ENCODE measurements at places on chromosomes 12 and 14.

- no peak for DNase-seq
These were observed 69.8 kb upstream of the ESRRB start for GRCh38 chr14:76306131-76306530.

GRCh38 chr14:84493779-84494178, 1036.2 kb upstream of the FLRT2 start:
- no peak for DNase-seq

DNA sequence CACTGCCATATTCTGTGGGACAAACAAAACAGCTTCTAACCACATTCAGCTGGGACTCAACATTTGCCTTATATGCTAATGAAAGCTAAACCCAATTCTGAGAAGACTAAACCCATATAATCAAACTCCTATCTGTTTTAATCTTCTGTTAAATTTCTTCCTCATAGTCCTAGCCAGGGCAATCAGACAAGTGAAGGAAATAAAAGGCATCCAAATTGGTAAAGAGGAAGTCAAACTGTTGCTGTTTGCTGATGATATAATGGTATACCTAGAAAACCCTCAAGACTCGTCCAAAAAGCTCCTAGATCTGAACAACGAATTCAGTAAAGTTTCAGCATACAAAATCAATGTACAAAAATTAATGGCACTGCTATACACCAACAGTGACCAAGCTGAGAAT, 157.1 kb downstream of the PHLDA1 start:
- no peak for DNase-seq

GRCh38 chr12:61998791-61999190, 261.4 kb upstream of the USP15 start:
- no peak for DNase-seq

DNA sequence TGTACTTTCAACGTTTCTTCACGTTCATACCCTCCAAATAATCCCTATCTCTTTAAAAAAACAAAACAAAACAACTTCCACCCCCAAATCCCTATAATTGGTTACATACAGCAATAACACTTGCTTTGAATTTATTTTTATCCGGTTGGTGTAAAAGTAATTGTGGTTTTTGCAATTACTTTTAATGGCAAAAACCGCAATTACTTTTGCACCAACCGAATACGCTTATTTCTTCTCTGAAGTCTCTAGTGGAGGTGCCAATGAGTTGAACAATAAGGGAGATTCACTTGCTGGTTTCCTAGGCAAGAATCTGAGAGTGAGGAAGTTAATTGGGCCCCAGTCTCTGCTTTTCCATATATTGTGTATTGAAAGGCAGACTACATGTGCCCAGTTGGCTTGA, 133.3 kb downstream of the DACT1 start:
- no peak for DNase-seq

- DNase-seq = no peak
These were observed 82.2 kb downstream of the MOK start for GRCh38 chr14:102222751-102223150.

GRCh38 chr14:94143711-94144110, 14.3 kb upstream of the IFI27L2 start:
- DNase-seq = no peak

DNA sequence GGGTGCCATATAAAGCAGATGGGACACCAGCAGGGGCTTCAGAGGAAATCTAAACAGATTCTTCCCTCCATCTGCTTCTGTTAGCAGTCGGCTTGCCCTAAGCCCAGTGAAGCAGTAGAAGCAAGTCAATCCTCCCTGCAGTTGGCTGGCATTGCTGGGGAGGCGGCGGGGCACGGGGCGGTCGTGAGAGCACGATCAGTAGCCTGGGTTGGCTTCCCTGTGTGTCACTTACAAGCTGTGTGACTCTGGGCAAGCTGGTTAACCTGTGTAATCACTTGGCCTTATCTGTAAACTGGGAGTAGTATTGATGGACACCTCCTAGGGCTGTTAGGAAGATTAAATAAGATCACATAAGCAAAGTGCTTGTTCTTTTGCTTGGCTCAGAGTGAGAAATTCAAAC, 19.4 kb downstream of the MYRFL start:
- DNase-seq = no peak

- DNase-seq = no peak
These were observed 156.3 kb downstream of the RIMBP2 start for GRCh38 chr12:130559806-130560205.

DNA sequence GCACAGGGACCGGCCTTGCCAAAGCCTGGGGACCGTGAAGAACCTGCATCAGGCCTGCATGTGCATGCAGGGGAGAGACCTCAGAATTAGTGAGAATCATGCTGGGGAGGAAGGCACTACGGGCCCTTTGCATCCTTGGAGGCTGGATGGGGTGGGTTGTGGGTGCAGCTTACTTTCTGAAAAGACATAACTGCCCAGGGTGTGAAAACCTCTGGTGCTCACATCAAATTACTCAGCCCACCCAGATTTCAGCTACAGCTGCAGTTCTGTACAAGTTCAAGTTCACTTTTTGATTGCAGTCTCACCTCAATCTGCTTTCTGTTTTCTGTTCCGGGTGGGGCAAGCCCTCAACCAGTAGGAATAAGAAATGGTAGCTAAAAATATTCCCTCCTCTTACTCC, 130.6 kb downstream of the SLC15A4 start:
- no peak for DNase-seq

GRCh38 chr12:121214166-121214777, 4.3 kb downstream of the P2RX4 start:
- no peak for DNase-seq

DNA sequence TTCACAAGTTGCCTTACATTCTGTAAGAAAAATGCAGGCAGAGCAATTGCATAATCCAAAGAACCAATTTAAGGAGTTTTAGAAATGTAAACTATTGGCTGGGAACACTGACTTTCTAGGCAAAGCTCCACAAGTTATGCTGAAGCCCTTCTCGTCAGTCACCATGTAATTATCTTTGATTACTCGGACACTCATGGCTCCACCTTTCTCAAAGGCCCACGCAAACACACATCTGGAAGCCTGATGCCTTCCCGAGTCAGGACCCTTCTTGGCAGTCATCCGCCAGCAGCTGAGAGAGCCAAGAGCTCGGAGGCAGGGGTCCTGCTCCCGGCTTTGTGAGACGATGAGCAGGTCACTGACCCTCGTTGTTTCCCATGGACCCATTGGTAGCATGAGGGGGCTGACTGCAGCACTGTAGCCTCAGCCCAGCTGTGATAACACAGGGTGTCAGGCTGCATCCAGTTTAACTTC, 202.2 kb downstream of the TMEM132D start:
- DNase-seq = peak; percentile 98

GRCh38 chr12:25052196-25052913, 103.5 kb upstream of the BCAT1 start:
- no peak for DNase-seq

- no peak for DNase-seq
These were observed 21.6 kb downstream of the TRPV4 start for GRCh38 chr12:109811624-109811995.

- DNase-seq = no peak
These were observed 5.6 kb upstream of the HMGA2 start for GRCh38 chr12:65818454-65819382.

DNA sequence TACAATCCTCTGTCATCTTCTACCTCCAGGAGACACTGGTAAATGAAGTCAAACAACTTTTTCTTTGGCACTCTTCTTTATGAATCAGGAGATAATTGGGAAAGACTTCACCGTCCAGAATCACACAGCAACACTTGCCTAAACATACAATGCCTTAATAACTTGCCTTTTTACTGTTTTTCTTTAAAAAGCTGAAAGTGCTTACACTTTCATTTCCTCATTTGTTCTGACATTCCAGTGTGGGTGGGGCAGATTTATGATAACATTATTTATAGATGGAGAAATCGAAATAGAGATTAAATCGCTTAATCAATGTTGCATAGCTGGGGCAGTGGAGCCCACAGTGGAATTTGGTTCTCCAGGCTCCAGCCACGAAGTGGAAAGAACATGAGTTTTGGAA, 2.8 kb upstream of the FRS2 start:
- DNase-seq = no peak

- no peak for DNase-seq
These were observed 606 bp downstream of the CINP start for GRCh38 chr14:102362084-102362483.

DNA sequence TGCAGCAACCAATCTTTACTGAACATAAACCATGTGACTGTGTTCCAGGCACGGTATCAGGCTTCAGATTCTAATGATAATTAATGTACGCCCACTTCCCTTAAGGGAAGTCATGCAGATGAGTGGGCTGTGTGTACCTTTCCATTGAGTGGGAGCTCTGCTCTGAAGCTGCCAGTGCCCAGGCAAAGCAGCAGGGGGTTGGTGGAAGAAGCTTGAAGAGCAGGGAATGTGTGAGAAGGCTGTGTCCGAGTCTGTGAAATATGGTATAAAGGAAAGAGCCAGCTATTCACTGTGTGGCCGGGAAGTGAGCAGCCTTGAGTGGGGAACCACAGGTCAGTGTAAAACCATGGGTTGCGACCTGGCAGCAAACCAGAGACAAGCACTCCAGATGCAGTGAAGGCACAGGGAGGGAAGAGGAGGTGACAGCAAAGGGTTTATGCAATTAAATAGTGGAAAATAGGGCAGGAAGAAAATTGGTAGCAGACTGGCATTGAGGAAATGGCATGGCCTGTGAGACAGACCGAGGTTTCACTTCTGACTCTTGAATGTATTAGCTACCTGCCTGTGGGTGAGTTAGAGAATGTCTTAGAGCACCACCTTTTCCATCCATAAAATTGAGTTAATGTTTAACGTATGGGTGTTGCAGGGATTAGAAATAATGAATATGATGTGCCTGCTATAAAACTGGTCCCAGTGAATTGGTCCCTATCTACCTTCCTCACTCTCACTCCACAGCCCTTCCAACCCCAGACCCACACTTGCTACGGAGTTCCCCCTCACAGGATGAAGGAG, 116.4 kb downstream of the NTF3 start:
- DNase-seq = no peak

DNA sequence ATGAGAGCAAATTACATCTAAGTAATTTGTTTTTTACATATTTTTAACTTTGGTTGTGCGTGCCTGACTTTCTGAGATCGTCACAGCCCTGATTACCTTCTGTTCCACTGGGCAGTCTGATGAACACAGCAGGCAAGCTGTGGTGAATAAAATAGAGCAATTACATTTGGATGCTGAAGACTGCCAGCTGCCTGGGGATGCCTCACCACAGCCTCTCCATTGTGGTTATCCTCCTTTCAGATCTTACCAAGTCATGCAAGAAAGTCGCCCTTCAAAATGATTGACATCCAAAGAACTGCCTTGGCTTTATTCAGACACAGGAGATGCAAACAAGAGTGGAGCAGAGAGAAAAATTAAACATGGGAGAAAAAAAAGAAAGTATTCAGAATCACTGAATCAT, 456.6 kb upstream of the TMPO start:
- no peak for DNase-seq

- no peak for DNase-seq
These were observed 213.6 kb downstream of the DAD1 start for GRCh38 chr14:22375321-22375930.

GRCh38 chr12:119211884-119212283, 33.2 kb downstream of the HSPB8 start:
- no peak for DNase-seq

DNA sequence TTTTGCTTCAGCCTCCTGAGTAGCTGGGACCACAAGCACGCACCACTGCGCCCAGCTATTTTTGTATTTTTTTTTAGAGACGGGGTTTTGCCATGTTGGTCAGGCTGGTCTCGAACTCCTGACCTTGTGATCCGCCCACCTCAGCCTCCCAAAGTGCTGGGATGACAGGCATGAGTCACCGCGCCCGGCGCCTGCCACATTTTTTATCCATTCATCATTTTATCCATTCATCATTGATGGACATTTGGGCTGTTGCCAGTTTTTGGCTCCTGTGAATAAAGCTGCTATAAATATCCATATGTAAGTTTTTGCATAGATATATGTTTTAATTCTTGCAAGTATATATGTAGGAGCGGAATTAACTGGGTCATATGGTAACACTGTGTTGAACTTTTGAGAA, 79.5 kb downstream of the DAAM1 start:
- DNase-seq = no peak

GRCh38 chr12:31568498-31568897, 22.4 kb downstream of the DENND5B start:
- no peak for DNase-seq

DNA sequence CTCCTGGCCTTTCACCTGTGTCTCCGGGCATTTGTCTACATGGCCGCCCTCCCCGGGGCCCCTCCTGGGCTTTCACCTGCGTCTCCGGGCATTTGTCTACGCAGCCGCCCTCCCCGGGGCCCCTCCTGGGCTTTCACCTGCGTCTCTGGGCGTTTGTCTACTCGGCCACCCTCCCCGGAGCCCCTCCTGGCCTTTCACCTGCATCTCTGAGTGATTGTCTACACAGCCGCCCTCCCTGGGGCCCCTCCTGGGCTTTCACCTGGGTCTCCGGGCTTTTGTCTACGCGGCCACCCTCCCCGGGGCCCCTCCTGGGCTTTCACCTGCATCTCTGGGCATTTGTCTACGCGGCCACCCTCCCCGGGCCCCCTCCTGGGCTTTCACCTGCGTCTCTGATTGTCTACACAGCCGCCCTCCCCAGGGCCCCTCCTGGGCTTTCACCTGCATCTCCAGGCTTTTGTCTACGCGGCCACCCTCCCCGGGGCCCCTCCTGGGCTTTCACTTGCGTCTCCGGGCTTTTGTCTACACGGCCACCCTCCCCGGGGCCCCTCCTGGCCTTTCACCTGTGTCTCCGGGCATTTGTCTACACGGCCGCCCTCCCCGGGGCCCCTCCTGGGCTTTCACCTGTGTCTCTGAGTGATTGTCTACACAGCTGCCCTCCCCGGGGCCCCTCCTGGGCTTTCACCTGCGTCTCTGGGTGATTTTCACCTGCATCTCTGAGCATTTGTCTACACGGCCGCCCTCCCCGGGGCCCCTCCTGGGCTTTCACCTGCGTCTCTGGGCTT, 68.0 kb upstream of the GALNT9 start:
- no peak for DNase-seq

DNA sequence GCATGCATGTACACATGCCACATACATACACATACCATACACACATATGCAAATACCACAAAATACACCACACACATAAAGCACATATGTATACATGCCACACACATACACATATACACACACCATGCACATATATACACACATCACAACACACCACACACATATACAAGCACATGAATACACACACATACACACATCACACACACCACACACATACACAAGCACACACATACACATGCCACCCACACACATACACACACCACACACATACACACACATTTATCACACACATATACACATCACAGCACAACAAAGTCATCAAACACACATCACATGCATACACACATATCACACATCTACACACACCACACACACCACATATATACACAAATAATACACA, 1108.5 kb downstream of the GALC start:
- no peak for DNase-seq
